ENCODE measurements at places on chromosomes 7 and 10.

GRCh38 chr10:93334901-93335327, 147.2 kb downstream of the MYOF start:
- DNase-seq = peak; percentile 6

DNA sequence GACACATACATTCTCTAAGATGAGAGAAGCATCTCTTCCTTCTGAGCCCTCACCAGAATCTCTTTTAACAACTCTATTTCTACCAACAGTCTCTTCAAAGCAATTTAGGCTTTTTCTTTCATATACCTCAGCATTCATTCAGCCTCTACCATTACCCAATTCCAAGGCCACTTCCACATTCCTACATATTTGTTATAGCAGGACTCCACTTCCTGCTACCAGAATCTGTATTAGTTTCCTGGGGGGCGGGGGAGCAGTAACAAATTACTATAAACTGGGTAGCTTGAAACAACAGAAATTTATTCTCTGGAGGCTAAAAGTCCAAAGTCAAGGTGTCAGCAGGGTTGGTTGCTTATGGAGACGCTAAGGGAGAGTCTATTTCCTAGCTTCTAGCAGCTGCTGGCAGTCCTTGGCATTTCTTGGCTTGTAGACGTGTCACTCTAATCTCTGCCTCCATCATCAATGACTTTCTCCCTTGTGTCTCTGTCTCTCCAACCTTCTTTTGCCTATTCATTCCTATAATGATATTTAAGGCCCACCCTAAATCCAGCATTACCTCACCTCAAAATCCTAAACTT, 7.4 kb downstream of the PRPS1L1 start:
- DNase-seq = no peak

- DNase-seq = no peak
Observed at GRCh38 chr10:104638861-104639589, 2.1 kb upstream of the SORCS3 start.

- no peak for DNase-seq
Observed at GRCh38 chr7:149685455-149685854, 87.9 kb downstream of the ZNF467 start.

DNA sequence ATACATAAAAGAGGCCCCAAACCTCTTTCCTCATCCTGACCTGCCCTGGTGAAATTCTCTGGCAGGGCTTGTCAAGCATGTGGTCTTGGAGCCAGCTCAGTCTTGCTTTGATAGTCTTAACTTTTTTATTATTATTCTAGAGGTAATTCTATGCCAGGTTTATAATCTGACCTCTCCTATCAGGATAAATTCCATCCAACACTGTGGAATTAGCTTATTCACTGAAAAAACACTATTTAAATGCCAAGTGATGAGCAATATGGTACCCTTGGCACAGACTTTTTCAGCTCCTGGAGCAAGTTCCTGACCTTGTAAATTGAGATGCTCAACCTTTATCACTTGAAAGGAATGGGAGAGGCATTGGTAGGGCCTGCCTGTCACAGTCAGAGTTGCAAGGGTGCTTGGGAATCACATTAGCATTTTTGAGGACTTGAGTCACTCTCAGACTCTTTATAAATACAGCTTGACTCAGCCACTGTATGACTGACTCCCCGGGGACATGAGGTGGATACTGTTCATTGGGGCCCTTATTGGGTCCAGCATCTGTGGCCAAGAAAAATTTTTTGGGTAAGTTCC, at the start of gene CPA4:
Gene CPA4 (plus strand): TSS at position 480 of the 576 bp plus-strand sequence. CDS start 20 bp downstream, at position 500.
- DNase-seq = no peak

DNA sequence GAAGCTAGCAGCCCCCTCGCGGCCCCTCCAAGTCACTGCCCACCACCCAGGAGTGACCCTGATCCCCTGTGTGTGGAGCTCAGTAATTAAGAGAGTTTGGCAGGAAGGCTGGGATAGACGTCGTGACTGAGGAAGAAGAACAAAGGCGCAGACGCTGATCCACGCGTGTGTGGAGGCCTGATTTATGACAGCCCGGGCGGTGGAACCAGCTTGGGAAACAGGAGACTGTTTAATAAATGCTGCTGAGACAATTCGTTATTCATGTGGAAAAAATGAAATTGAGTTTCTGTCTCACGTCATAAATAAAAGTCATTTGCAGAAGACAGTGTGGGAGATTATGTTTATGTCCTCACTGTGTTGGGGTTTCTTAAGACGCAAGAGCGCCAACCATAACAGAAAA, 130.8 kb downstream of the ELFN1 start:
- no peak for DNase-seq

DNA sequence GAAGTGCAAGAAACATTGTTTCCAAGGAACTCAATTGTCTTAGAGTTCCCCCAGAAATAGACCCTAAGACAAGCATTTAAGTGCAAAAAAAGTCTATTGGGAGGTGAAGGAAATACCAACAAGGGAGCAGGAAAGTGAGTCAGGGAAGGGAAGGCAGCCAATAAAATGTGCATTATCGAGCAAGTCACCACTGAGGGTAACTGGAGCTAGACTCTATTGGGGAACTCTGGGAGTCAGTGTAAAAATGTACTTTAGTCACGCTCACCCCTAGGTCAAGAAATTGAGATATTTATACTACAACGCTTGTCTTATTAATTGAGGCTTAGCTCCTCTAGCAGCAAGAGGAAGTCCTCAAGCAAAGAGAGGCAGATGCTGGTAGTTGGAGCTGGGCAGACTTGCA, 137.7 kb downstream of the RTKN2 start:
- DNase-seq = no peak

GRCh38 chr7:119594956-119595355, 678.0 kb upstream of the KCND2 start:
- no peak for DNase-seq

DNA sequence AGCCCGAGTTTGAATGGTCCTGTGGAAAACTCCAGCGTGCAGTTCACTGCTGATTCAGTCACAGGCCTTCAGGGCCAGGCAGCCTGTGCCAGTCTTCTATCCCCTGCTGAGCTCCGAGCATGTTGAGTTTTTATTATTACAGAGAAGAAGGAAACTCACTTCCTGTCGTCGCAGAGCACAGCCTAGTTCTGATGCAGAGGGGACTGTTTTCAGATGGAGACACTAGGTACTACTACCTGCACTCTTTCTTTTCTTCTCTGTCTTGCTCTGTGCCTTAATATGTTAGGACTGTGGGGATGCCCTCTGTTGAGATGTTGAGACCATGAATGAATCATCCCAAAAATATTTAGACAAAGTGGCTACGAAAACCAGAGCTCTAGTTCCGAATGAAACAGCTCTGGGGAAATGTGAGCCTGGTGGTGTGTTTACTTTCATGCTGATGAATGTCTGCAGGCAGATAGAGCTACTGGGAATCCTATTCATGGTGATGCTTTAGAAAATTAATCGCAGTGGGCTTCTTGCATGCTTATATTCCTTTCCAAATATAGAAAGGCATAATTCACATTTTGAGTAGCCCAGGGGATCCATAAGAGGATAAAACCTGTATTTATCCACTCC, 29.6 kb downstream of the CASP7 start:
- no peak for DNase-seq

DNA sequence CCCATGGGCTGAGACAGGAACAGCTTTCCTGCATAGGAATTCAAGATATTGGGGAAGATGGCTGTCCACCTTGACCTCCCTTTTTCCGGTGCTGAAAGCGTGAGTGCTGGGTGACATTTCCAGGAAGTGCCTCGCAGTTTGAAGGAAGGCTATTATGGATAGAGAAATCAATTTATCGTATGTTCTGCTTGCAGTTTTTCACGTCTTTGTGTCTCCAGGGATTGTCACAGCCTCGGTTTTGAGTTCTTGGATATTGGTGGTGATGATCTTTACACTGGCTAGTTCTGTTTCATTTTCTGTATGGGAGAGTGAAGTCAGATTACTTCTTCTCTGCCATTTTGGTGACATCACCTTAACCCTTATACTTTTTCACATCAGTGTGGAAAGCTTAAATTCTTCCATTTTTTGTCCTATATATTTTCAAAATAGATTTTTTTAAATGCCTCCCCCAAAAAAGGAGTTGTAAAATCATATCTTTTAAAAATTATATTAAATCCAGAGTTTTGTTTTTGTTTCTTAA, 102.5 kb upstream of the APBB1IP start:
- DNase-seq = no peak

- DNase-seq = no peak
Observed at GRCh38 chr10:74958316-74958715, 131.9 kb downstream of the KAT6B start.

Measured in stimulated activated CD4-positive, alpha-beta T cell treated with anti-CD3 and anti-CD28 coated beads, Interleukin-2, amount 100 ng/mL, for 24 hours (primary cell).